ENCODE measurements at places on chromosomes 16 and 17.

GRCh38 chr17:49123061-49123460, 9.5 kb upstream of the B4GALNT2 start:
- DNase-seq: no peak

- peak; percentile 21 for DNase-seq
Measured at GRCh38 chr16:89855301-89855945, 18.0 kb upstream of the TCF25 start.

- no peak for DNase-seq
Measured at GRCh38 chr17:44212507-44213402, 6.7 kb downstream of the UBTF start.

DNA sequence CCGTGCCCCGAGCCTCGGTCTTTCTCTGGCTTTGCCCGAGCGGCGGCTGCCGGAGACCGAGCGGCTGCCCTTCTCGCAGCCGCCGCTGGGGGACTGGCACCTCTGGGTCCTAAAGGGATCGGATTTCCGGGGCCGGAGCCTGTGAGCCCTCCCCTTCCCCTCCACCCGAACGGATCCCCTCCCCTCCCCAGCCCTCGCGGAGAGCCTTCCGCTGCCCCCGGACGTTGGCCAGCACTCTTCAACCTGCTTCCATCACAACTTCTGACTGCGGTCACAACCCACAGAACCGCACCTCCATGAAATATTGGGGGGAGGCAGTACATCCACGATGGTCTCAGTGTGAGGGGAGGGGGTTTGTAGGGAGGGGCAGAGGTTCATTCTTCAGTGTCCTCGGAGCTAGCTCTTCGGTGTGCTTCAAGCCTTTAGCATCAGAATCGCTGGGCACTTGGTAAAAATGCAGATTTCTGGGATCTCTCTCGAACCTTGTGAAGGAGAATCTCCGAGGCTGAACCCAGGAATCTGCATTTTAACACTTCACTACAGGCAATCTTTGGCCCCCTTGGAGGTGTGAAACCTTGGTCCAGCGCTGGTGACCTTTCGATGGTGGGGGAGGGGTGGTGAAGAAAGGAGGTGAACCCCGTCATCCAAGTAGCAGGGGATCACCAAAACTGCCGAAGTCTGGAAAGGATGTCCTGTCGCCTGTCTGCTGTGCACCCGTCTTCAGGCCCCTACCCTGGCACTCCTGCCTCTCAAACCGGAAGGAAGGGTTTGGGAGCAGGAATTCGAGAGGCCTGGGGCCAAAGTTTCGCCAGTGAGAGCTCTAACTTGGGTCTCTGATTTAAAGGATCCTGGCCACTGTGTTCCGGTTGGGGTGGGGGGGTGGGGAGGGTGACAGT, 812 bp upstream of the PPP1R9B start:
- peak; percentile 92 for DNase-seq

DNA sequence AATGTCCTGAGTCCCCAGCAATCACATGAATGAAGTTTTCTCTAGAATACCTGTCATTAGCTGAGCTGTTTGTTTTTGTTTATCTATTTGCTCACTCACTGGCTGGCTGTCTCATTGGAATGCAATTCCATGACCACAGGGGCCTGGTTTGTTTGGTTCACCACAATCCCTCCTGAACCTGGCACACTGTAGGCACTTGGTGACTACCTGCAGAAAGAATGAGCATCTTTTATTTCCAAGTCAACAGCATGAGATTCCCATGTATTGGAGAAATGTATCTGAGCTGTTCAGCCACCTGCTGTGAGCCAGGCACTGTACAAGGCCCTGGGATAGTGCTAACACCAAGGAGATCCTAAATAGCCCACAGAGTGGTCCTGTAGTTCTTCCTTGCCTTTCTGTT, 345.1 kb downstream of the XYLT1 start:
- no peak for DNase-seq

DNA sequence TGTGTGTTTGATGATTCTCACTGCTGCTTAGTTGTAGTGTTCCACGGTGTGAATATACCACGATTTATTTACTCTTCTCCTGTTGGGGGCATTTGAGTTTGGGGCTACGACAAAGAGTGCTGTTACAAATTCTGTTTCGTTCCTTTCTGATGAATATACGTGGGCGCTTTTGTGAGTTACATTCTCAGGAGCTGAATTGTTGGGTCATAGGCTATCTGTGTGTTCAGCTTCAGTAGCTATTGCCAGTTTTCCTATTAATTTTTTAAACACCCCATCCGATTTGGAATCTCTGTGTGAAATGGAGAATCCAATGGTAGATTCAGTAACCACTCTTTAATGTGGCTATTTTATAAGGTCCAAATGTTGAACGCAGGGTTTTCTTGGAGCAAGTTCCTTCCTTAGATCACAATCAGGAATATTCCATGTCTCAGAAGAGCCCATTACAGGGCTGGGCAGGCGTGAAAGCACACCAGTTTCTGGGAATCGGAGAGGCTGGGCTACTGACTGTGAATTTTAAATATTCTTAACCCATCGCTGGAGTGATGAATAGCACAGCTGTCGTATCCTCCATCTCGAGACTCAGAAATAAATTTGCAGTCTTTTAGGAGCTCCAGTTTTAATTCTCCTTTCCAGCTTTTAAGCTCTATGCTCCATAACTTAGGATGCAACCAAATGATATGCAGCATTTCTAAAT, 115.9 kb downstream of the PITPNC1 start:
- no peak for DNase-seq

- DNase-seq: no peak
Measured at GRCh38 chr17:37207103-37207502, 168.7 kb upstream of the C17orf78 start.

- DNase-seq: peak; percentile 84
Measured at GRCh38 chr17:17440010-17440843, 36.6 kb upstream of the MED9 start.

GRCh38 chr16:67544844-67545664, 16.4 kb downstream of the RIPOR1 start:
- peak; percentile 60 for DNase-seq

- DNase-seq: no peak
Measured at GRCh38 chr17:68195667-68196393, 52.0 kb upstream of the AMZ2 start.

DNA sequence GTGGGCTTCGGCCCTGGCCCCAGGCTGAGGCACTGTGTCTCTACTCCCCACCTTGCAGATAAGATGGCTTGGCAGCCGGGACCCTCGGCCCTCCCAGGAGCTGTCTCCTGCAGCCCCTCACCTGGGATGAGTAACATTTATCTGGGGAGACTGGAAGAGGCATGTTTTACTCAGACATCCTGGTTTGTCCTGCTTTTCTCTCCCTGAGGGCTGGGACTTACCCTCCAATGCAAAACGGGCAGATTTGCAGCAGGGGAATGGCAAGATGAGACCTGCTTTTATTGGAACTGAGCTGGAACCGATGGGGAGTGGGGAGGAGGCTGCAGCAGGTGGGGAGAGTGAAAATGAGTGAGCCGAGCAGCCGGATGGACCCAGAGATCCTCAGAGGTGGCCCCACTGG, 27.3 kb upstream of the UBE2G1 start:
- DNase-seq: no peak

DNA sequence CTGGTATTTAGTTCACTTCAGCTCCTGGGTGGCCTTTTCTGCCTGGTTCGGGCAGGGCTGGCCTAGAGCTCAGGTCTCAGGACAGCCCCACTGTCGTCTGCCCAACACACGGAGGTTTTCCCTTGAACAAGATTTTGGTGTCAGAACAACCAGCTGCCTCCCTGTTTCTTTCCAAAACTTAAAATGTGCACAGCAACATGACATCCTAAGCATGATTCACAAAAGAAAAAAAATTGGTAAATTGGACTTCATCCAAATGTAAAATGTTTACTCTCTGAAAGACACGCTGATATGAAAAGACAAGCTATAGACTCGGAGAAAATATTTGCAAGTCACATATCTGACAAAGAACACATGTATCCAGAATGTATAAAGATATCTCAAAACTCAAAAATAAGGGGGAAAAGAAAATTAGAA, 197.8 kb upstream of the CHMP6 start:
- DNase-seq: no peak

DNA sequence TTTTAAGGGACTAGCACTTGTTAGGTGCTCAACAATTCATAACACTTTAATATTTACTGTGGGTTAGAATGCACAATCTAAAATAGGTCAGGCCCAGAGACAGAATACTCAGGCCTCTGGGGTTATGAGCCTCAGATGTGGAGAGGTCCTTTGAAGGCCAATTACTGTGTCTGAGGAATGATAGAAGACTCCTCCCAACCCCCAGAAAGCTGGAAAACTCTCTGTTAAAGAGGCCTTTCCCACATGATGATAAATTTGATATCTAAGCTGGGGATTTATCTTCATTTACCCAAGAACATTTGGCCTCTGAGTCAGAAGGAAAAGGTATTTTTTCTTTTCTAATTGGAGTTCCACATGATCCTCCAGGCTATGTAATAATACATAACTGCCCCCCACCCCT, 41.1 kb upstream of the MMD start:
- no peak for DNase-seq

GRCh38 chr16:87895641-87896141, 26.4 kb upstream of the SLC7A5 start:
- DNase-seq: peak; percentile 98

GRCh38 chr17:36578671-36579070, 13.0 kb upstream of the DHRS11 start:
- DNase-seq: no peak

GRCh38 chr17:63830904-63831491, 3.5 kb upstream of the FTSJ3 start:
- DNase-seq: no peak

GRCh38 chr16:1572673-1573072, 39.2 kb downstream of the IFT140 start:
- DNase-seq: no peak

DNA sequence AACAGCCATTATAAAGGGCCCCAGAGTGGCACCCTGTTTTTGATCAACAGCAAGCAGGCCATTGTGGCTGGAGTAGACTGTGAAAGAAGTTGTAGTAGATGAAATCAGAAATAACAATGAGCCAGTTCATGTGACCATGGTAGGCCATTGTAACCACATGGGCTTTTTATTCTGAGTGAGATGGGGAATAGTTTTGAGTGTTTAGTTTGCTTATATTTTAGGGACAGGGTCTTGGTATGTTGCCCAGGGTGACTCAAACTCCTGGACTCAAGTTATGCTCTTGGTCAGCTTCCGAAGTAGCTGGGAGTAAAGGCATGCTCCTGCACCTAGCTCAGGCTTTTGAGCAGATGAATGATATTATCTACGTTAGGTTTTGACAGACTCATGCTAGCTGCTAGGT, 12.0 kb downstream of the CBFB start:
- no peak for DNase-seq

- DNase-seq: peak; percentile 91
Measured at GRCh38 chr16:75110637-75111513, 5.7 kb downstream of the LDHD start.

DNA sequence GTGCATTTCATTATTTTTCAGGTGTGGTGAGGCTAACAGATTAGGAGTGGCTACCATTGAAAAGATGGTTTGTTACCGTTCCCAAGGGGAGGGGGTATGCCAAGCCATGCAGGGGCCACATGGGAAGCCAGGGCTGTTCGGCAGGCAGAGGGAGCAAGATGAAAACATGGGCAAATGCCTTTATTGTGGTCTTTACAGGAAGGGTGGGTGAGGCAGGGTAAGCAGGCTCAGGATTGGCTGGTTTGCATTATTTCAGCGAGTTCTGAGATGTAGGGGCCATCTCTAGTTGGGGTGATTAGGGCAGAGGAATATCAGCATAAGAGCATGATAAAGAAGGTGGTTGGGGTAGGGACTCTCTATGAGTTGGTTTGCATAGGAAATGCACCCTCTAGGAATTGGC, 117.6 kb downstream of the CCT6B start:
- DNase-seq: no peak

GRCh38 chr16:54270711-54271110, 15.9 kb downstream of the IRX3 start:
- no peak for DNase-seq

GRCh38 chr17:72412650-72413076, 291.8 kb downstream of the SOX9 start:
- no peak for DNase-seq

DNA sequence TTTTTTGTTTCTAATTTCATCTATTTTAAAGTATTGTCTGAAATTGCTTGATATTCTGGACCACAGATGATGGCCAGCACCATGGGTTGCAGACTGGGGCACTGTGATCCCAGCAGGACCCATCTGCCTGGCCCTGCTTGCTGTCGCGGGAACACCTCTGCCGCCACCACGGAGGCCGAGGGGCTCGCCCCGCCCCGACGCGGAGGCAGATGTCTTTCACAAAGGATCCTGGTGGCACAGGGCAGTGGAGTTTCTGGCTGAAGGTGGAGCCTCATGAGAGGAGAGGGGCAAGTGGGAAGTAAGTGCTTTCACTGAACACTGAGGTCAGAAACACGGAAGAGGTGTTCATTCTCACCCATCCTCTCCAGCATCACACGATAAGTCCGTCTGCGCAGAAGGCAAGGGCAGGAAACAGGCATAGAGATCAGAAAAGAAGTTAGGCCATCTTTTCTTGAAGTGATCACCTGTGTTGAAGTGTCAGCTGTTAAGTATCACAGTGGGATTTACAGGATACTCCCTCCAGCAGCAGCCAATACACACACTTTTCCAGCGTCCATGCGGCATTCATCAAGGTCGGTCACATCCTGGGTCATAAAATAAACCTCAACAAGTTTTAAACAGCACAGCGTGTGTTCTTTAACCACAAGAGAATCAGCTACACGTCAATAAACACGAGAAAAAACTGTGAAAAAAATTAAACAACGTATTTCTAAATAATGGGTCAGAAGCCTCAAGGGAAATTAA, 194.5 kb downstream of the RPTOR start:
- DNase-seq: no peak

- DNase-seq: peak; percentile 47
Measured at GRCh38 chr16:9007177-9007794, 43.6 kb upstream of the USP7 start.

DNA sequence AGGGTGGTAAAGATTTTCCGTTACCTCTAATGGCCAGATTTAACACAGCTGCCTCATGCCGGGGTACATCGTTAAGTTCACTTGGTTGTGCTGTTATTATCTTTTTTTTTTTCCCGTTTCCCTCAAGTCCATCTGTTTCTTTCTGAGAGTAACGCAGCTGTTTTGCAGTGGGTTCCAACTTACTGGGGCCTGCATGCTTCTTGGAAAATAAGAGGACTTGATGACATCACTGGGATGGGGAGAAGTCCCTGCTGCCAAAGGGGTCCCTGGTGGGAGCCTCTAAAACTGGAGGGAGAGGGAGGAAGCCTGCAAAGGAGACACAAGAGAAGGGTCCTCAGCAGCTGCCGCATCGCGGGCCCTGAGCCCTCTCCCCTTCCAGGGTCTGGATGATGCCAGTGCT, 77.8 kb upstream of the NOL11 start:
- no peak for DNase-seq

GRCh38 chr16:4924593-4925292, 12.2 kb downstream of the PPL start:
- DNase-seq: no peak

- no peak for DNase-seq
Measured at GRCh38 chr17:19457046-19457445, 46.0 kb downstream of the RNF112 start.
